ENCODE measurements at places on chromosomes 6 and 20. TPM values are rescaled to one million over a fixed set of nuclear protein-coding genes. Genes with fewer than 3 reads are reported as not detected.
A peak's percentile ranks its signal among the peaks of the same experiment; 100 is the strongest.

EDN1 gene
- total RNA-seq = 19.1 TPM

- no peaks in the 10 kb centered on the region for H3K36me3 ChIP-seq
- no peak overlapping the region for H3K4me3 ChIP-seq
- H3K4me1 ChIP-seq = no peaks in the 10 kb centered on the region
- no peak for DNase-seq
- no peak overlapping the region for H3K27ac ChIP-seq
- H3K27me3 ChIP-seq = no peaks in the 10 kb centered on the region
Observed at GRCh38 chr6:118770112-118770788, 118.9 kb upstream of the CEP85L start.

DNA sequence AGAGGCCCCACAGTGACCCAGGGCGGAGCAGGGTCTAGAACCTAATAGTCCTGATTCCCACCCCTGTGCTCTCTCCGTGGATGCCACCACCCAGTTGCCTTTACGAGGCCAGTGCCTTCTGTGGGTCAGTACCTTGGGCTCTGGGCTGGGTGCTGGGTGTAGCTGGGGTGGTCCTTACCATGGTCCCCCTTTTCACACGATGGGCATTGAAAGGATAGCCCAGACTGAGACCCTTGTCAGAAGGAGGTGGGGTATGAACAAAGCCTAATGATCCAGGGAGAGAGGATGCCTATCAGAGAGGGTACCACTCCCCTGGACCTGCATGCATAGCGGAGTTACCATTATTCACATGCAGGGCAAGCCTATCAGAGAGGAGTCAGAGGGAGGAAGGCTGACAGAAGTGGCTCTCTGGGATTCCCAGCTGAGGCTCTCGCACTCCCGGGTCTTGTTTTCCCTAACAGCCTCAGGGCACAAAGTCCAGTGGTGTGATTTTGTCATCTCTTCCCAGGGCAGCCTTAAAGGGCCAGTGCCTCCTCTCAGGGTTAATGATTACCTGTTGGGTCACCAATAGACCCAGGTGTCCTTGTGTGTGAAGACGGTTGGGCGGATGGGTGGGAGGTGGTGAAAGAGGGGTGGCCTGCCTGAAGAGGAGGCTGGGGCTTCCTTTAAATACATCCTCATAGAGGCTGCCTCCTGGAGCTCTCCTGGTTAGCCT, 36.2 kb downstream of the VEGFA start:
- H3K27me3 ChIP-seq = no peaks in the 10 kb centered on the region
- DNase-seq = peak; percentile 78
- H3K4me3 ChIP-seq = no peak overlapping the region
- peaks cover 62% of the 10 kb centered on the region for H3K4me1 ChIP-seq
- H3K27ac ChIP-seq = peak overlapping the region; percentile 80

DNA sequence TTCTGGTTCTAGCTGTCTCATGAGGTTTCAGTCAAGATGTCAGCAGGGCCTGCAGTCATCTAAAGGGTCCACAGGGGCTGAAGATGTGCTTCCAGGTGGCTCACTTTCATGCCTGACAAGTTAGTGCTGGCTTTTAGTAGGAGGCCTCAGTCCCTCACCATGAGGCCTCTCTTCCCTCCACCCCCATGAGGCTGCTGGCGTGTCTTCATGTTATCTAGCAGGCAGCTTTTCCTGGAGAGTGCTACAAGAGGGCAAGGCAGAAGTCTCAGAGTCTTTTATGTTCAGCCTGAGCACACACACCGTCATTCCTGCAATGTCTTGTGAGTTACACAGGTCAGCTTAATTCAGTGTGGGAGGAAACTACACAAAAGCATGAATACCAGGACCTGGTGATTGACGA, 769.9 kb downstream of the HDGFL1 start:
- DNase-seq = no peak
- no peak overlapping the region for H3K4me3 ChIP-seq
- no peaks in the 10 kb centered on the region for H3K27me3 ChIP-seq
- no peak overlapping the region for H3K27ac ChIP-seq
- H3K36me3 ChIP-seq = no peaks in the 10 kb centered on the region
- no peaks in the 10 kb centered on the region for H3K4me1 ChIP-seq

DNA sequence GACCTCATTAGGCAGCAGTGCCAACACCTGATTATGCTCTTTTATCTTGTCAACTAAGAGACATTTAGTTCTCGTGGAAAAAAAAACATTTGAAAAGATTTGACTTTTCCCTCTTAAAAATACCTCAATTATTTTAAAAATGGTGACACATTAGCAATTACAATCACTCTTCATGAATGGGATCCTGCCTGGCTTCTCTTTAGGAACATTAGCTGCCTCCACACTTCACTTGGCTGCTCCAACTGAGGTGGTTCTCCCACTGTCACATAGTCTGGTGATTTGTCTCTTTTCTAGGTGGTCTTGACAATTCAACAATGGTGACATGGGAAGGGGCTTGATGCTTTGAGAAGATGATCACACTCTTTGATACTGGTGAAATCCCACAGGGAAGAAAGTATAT, 26.2 kb upstream of the SLC35F1 start:
- no peak overlapping the region for H3K4me3 ChIP-seq
- H3K27ac ChIP-seq = no peak overlapping the region
- H3K4me1 ChIP-seq = no peaks in the 10 kb centered on the region
- H3K27me3 ChIP-seq = no peaks in the 10 kb centered on the region
- no peaks in the 10 kb centered on the region for H3K36me3 ChIP-seq
- DNase-seq = no peak
